ENCODE measurements at places on chromosomes 2 and 18.

GRCh38 chr2:232420073-232420454 is 13.4 kb downstream of the ALPG start:
- no peak for DNase-seq

- DNase-seq, result no peak
Measured at GRCh38 chr2:207523005-207523404, 6.8 kb upstream of the CREB1 start.

DNA sequence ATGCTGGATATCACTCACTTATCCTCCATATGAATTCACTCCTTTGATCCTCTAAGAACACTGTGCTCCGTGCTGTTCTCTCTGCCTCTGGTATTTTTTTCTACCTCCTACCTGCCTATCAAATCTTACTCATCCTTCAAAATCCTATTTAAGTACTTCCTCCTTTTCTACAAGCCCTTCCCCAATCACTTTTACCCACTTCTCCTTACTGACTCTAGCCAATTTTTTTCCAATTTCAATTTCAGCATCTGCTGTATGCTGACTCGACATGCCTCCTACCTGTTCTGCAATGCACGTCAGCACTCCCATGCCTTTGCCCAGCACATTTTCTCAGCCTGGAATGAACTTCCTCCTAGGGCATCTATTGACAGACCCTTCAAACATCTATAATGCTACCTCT is 37.3 kb upstream of the LNPK start:
- no peak for DNase-seq

- DNase-seq, result peak; percentile 35
Measured at GRCh38 chr2:48131539-48132270, 225.4 kb upstream of the FBXO11 start.

DNA sequence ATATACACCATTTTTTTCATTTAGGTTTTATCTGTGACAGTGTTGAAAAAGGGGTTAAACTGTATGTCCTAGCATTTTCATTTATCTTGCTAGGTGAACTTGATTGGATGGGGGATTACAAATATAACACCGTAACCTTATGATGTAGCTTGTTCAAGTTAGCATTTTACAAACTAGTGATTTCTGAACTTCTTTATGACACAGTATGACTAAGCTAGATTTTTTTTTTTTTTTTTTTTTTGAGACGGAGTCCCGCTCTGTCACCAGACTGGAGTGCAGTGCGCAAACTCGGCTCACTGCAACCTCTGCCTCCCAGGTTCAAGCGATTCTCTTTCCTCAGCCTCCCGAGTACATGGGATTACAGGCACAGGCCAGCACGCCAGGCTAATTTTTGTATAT is 47.1 kb downstream of the KCMF1 start:
- DNase-seq, result no peak

DNA sequence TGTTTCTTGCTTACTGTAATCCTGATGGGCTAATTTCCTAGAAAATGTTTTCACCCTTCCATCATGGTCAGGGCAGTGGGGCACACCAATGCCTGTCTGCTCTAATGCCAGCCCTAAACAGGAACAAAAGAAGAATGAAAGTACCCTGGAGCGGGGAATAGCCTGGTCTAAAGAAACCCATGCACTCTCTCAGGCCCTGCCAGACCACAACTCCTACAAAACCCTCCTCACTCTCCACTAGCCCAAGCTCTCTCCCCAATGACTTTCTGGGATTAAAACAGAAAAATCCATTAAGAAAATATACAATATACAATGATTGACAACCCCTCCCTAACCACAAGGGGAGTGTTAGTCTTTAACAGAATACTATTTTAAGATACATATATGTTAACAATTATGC is 67.6 kb downstream of the AAK1 start:
- DNase-seq, result no peak

DNA sequence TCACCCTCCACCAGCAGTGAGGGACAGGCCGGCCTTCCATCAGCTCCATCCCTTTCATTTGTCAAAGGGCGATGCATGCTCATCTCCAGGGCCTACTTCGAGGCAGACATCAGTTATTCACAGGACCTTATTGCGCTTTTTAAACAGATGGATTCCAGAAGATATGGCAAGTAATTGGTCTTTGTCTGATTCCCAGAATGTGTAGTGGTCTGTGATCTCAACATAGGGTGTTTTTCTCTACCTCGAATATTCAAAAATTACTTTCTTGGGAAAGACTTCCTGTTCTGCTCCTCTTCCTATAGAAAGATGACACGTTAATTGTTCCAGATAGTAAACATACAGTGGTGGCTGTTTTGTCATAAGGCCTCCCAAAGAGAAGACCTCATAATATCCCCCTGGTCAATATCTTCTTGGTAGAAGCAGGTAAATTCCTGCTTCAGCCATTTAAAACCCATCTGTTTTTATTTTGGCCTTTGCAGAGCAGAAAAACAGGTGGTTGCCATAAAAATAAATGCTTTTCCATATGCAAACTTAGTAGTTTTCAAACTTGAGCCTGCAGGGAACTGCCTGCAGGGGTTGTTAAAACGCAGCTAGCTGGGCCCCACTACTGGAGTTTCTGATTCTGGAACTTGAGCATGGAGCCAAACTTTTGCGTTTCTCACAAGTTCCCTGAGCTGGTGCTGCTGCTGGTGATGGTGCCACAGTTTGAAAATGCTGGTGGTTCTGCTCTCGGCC is 8.2 kb downstream of the SMARCAL1 start:
- no peak for DNase-seq

GRCh38 chr2:25105336-25106085 is 62.9 kb downstream of the POMC start:
- DNase-seq, result peak; percentile 79

DNA sequence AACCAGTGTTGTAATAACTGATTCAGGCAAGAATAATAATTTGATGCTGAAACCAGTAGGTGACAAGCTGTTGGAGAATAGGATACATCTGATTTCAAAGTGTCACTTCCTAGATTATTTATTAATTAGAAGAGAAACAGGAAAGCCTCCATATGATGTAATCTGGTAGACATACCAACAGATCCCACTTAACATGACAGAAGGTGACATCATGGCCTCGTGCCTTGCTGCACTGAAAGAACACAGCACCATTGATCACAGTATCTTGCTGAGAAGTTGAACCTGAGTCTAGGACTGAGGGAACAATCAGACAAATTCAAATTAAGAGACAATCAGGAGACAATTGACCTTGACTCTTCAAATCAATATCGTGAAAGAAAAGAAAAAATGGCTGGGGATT is 131.6 kb upstream of the DLGAP1 start:
- no peak for DNase-seq

DNA sequence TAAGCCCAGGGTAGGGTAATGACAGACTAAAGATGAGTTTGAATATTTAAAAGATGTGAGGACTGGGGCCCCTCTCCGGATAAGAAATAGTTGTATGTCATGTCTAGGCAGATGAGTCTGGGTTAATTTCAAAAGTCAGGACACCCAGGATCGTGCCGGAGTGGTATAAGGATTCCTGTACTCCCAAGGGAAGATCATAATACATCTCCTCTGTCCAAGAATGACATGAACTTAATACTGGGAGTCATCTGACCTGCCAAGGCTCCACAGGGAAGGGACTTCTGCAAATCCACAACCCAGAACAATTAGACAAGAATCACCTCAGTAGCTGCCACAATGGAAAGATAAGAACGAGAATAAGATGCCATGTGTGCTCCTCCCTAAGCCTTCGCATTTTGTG is 17.1 kb downstream of the RPRM start:
- DNase-seq, result no peak

GRCh38 chr18:68642003-68642402 is 72.9 kb downstream of the TMX3 start:
- no peak for DNase-seq

- no peak for DNase-seq
Measured at GRCh38 chr2:239594772-239595608, 194.2 kb upstream of the HDAC4 start.

DNA sequence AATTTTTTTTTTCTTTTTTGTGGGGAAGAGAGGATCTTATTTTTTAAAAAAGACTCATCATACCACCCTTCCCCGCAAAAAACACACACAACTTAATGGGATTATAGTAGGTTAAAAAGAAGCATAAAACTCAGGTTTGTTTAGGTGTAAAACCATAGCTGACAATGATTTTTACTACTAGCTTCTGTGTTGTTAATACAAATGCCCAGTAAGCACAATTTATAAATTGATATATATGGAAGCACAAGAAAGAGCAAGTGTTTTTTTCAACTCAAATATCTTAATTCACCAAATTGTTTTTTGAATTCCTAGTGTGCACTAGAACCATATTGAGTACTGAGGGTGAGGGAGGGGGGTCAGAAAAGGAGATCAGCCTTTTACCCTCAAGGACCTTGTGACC is 7.0 kb downstream of the STAT4 start:
- DNase-seq, result no peak
